ENCODE measurements at places on chromosomes 1 and 21. TPM values are rescaled to one million over a fixed set of nuclear protein-coding genes. Genes with fewer than 3 reads are reported as not detected.

DNA sequence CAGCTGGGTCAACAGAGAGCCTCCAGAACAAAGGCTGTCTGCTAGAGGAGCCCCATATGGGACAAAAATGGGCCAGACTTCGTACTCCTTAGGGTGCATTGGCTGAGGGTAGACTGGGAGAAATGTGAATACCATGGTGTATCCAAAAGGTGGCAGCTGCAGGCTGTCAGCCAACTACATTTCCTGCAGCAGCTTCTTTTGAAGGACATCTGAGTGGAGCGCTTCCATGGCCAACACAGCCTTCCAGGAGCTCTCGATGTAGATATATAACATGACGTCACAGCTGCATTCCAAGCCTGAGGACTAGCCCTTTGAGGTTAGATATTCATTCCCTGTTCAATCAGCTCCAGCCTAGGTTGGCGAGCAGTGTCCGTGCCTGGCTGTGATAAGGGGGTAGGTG, 107.7 kb downstream of the MAB21L3 start:
- no peak for DNase-seq

- DNase-seq = no peak
Measured at GRCh38 chr1:41465741-41466140, 18.7 kb downstream of the EDN2 start.

GRCh38 chr1:227928811-227929375, 18.8 kb downstream of the WNT9A start:
- DNase-seq = no peak

DNA sequence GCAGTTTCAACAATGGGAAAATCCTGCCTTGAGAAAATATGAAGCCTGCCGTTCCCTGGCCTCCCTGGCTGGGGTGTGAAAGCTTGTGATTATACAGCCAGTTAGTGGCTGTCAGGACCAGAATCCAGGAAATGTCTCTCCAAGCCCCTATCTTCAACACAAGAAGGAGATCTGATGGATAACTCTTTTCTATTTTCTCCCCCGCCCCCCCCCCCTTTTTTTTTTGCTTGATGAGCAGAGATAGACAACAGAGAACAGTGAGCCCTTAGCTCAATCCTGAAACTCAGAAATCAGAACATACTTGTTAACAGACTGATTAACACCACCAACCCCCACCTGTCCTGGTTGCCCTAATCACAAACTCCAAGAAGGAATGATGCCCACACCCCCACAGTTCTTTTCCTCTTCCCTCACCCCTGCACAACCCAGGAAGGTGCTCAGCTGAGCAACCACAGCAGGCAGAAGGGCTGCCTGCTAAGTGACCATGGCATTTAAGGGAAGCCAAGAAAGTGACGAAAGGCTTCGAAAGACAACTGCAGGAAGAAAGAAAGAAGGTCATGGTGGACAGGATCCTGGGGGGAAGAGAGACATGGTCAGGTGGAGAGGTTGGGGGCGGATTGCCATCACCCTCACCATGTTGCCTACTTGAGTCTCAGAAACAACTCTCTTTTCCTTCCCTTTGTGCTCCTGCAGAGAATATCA, 12.3 kb upstream of the DENND2D start:
- no peak for DNase-seq

DNA sequence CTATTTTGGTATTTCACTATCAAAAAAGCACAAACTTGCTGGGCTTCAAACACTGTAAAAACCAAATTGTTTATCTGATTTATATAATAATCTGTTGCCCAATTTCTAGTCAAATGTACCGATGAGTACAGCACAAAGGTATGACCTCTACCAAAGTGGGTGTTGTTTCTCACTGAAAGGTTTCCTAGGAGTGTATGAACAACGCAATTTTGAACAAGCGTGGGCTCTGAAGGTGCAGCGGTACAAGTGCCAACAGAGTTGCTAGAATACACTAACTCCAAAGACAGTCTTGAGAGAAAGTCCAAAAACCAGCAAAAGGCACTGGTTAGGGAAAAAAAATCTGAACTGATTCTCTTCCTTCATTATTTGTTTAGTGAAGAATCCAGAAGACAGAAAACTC, 130.4 kb downstream of the ATP1B1 start:
- no peak for DNase-seq

DNA sequence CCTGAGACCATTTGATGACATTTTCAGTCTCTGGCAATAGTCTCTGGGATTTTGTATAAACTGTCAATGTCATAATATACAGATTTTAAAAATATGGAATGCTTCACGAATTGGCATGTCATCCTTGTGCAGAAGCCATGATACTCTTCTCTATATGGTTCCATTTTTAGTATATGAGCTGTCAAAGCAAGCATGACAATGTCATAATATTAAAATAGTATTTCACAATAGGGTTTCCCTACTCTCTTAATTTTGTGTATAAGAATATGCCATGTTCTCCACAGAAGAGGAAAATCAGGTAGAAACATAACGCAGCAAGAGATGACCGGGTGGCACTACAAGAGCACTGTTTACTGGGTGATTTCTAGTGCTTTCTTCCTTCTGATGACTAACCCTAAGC, 8.3 kb upstream of the DIPK1A start:
- no peak for DNase-seq

GRCh38 chr1:154869351-154870114, 548 bp downstream of the KCNN3 start:
- DNase-seq = no peak

Gene ZNF697
- polyA plus RNA-seq = 0.89 TPM

Gene CCDC17
- polyA plus RNA-seq = 0.57 TPM

Data from liver (tissue), 10 donors.